T-cell (primary cell): ENCODE measurements at places on chromosomes 4 and X. TPM values are rescaled to one million over a fixed set of nuclear protein-coding genes. Genes with fewer than 3 reads are reported as not detected.

- DNase-seq = no peak
Observed at GRCh38 chr4:55608591-55608990, 16.5 kb upstream of the PDCL2 start.

GRCh38 chrX:9538544-9539045 is 73.7 kb downstream of the TBL1X start:
- no peak for DNase-seq

DNA sequence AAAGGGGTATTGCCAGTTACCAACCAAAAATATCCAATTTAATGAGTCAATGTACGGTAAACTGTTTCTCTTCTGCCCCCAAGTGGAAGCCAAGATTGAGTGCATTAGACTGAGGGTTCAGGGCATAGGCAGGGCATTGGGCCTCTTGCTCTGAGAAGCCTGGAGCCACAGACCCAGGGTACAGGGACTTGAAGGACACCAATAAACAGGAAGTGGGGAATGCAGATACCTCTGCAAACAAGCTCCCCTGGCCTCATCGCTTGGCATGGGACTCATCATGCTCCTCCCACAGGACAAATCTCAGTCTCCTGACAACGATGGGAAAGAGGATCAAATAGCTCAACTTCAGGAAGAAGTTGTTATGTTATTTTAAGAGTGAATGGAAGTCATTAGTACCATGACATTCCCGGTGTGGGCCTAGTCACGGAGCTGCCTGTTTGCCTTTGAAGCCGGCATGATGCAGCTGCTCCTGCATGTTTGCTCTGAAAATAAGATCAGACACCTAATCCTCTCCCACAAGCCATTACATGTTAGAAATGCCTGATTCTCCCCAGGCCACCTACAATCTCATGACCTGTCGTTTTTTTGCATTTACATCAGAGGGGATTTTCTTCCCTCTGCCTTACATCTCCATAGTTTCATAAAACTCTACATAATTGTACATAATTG is 224.2 kb downstream of the RCHY1 start:
- no peak for DNase-seq

DNA sequence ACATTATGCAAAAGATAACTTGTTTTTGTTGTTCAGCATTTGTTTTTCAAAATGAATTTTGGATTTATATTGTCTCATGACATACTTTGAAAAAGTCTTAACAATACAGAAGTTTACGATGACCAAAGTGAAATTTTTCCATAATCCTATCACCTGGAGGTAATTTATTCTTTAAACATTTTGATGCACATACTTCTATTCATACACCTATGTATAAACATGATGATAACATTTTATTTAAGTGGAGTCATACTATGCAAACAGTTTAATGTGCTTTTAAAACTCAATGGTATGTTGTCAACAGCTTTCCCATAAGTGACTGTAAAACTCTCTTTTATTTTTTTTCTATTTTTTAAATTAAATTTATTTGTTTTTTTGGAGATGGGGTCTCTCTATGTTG is 65.0 kb downstream of the STAG2 start:
- no peak for DNase-seq

DNA sequence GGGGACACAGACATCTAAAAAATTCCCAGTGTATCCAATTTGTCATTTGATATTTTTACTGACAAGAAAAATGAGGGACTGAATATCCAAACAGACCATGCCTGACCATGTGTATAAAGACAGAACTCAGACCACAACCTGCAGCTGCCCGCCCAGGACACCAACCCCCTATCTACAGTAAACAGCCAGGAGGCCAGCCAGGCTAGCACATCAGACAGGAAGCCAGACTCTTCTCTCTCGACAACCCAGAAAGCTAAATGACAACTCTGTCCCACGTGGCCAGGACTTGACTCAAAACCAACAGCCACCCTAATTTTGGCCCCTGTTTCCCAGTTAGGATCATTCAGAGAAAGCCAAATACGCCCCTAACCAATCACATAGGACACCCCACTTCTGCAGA is 15.1 kb downstream of the AFAP1 start:
- no peak for DNase-seq

- no peak for DNase-seq
Observed at GRCh38 chr4:47835494-47835893, 2.4 kb downstream of the CORIN start.

DNA sequence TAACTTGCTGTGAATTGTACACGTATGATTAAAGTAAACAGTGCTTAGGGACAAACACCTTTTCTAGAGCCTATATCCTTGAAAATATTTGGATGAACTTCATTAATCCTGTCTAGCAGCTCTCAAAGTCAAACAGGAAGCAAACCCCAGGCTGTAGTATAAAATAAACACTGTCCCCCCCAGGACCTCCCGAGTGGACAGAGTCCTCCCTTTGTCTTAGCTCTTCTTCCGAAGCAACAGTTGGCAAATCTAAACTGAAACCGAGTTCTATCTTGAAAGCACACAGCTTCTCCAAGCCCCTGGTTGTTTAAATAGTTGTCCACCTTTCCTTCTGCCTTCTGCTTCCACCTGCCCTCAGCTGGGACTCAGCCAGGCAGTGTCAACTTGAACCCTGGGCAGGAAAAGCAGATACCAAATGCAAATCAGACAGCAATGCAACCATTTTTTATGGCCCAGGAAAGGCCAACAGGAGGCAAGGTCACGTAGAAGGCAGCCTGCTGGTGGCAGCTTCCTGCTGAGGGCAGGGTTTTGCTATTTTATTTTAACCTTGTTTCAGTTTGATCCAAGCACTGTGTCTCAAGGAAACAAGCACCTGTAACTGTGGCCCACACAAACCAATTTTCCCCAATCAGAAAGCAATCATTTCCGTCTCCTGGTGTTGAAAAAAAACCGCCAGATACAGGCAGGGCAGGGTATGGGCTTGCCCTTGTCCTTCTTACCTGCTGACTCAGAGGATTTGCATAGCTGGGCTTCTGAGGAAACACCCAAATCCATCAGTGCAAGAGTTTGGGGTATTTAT is 110.3 kb upstream of the KIT start:
- DNase-seq = no peak

DNA sequence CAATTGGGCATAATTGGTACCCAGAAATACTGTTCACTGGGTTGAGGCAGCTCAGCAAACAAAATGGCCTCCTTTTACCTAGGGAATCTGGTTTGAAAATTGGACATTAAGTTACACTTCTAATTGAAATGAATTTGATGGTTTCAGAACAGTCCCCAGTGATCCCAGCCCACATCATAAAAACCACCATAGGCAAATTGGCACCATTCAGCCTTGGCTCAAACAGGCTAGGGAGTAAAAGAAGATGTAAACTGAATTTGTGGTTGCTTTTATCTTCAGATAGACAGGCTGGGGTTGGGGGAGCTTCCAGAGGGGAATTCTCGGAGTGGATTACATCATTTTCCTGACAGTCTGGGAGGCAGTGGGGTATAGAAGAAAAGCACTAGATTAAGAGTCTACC is 576.5 kb downstream of the MID1IP1 start:
- no peak for DNase-seq

DNA sequence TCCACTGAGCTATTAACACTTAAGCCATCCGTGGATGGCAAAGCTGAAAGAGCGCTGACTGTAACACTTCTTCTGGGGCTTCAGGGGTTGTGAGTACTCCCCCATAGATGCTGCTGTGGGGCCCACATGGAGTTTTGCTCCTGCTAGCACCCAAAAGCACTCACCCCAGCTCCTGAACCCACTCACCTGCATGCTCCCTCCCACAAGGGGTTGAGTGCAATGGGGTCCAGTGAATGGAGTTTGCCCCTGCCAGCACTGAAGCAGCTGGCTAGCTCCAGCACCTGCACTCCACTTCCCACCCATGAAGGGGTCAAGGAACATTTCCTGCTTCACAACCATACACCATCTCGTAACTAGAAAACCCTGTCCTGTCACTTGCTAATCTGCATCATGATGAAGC is 78.9 kb downstream of the IL21 start:
- no peak for DNase-seq

DNA sequence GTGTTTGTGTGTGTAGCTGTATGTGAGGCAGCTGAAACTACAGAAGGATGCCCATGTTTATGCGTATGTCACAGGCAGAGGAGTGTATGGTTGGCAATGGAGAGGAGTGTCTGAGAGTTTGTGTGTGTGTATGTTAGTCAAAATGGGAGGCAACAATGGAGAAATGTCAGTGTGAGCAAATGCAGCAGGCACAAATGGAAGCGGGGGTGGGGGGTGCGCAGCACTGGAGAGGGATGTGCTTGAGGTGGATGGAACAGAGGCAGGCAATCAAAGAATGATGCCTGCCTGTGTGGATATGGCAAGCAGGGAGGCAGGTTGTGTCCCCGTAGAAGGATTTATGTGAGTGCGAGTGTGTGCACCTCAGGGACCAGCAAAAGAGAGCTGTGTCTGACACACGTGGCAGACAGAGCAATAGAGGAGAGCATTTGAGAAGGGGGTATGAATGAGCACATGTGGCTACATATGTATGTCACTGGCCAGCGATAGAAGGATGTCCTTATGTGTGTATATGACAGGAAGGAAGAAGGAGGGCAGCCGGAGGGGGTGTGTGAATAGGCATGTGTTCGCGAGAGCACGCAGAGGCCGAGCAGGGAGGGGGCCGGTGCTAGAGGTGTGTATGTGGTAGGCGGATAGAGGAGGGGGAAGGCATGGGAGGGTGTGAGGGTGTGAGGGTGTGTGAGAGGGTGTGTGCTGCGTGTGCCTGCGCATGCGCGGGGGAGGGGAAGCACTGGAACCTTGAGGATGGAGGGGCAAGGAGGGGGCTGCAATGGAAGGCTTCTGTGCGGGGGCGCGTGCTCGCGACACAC is 1.1 kb downstream of the PJA1 start:
- DNase-seq = peak; percentile 52

- DNase-seq = no peak
Observed at GRCh38 chr4:159413306-159413943, 310.5 kb downstream of the RAPGEF2 start.

DNA sequence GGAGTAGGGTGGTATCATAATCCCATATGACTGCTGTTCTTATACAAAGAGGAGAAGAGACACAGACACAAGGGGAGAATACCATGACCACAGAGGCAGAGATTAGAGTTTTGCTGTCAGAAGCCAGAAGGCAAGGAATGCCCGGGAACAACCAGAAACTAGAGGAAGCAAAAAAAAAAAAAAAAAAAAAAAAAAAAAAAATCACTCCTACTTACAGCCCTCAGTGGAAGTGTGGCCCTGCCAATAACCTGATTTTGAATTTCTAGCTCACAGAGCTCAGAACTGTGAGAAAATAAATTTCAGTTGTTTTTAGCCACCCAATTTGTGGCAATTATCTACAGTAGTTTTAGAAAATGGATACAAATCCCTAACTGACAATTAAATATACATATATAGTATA is 30.4 kb upstream of the UBE2NL start:
- DNase-seq = no peak

- no peak for DNase-seq
Observed at GRCh38 chr4:162274354-162274753, 110.6 kb upstream of the FSTL5 start.

DNA sequence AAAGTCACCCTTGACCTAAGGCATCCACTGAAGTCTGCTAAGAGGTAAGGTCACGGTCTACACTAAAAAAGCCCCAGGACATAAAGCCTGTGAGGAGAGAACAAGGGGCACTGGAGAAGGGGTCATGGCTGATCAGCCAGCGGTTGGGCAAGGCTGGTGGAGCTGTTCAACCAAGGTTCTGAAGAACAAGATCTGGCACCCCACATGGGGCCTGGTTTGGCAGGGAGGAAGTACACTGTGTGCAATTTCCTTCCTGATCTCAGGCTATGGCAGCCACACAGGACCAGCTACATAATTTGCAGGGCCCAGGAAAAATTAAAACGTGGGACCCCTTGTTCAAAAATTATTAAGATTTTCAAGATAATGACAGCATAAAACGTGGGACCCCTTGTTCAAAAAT is 14.1 kb upstream of the BRS3 start:
- DNase-seq = no peak

- DNase-seq = no peak
Observed at GRCh38 chr4:174869339-174869738, 40.3 kb upstream of the GLRA3 start.

- DNase-seq = no peak
Observed at GRCh38 chr4:53640576-53641453, 49.5 kb upstream of the LNX1 start.

DNA sequence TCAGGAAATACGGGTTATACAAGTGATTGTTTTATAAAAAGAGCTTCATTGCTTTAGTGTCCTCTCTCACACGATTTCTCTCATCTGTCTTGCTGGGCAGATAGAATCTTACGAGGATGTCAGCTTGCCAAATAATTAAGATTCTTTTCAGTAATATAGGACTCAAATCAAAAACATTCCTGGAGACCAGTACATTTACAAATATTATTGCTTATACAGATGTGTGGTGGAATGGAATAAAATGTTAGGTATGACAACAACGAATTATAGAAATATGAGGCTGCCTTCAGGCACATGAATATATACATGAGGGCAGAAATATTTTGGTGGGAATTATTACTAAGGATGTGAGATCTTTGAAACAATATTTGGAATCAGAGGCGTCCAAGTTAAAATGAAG is 88.9 kb downstream of the GC start:
- DNase-seq = no peak

DNA sequence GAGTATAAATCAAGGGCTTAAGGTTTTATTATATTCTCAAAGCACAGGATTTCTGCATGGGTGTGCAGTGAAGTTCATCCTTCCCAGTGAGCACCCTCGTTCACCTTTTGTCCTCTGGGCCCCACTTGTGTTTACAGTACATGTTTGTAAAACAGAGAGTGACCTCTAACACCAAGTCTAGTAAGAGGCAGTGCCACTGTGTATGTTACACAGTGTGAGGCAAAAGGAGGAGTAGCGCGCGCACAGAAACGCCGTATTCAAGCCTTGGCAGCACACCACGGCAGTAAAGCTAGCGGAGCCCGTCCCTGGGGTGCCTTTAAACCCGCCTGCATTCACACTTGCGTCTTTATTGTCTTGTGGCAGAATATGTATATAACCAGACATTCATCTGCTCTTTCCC is 51.9 kb downstream of the CCNI start:
- DNase-seq = no peak

GRCh38 chr4:137685357-137685756 is 153.1 kb upstream of the PCDH18 start:
- no peak for DNase-seq

Gene ODAPH
- not detected for total RNA-seq

Gene PSAPL1
- not detected for total RNA-seq

Gene HOPX
- 27.5 TPM for total RNA-seq

Gene RASL11B
- 0.44 TPM for total RNA-seq

Gene FOXP3
- 10.1 TPM for total RNA-seq

Gene ADH1A
- not detected for total RNA-seq

Gene IQCM
- not detected for total RNA-seq

Gene CLDN24
- not detected for total RNA-seq

Gene SLC6A14
- 0.13 TPM for total RNA-seq

Gene STATH
- not detected for total RNA-seq

Gene HSFX4
- not detected for total RNA-seq

Gene PRKG2
- 0.54 TPM for total RNA-seq

Gene CXorf51B
- not detected for total RNA-seq

Gene RRH
- total RNA-seq = 0.35 TPM

Gene GAB1
- 0.89 TPM for total RNA-seq

Gene YIPF7
- total RNA-seq = 0.50 TPM

Gene RAB40AL
- total RNA-seq = 0.38 TPM

Gene CACNA1F
- total RNA-seq = 1.8 TPM
